NCI-H1694 treated with DMSO at 0.1 percent for 48 hours (cell line): ENCODE measurements at places on chromosomes 4 and X.

GRCh38 chrX:1086444-1087409 is 125.7 kb downstream of the CRLF2 start:
- no peak for DNase-seq

- DNase-seq, result no peak
Observed at GRCh38 chr4:116150152-116150551, 935.2 kb downstream of the TRAM1L1 start.

DNA sequence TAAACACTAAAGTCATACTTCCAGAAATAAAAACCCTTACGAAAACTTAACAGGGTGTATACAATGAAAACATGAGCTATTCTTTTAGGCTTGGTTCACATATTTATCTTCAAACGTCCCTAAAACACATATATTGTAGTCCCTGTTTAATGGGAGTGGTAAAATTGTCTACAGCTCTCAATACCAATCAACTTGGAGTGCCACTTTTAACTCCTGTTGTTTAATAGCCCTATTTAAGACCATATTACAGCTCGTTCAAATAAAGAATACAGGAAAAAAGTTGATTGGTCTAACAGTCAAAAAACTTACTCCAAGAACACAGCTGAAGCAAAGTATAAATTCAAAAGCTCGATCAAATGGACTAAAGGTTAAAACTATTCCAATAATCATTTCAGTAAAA is 3.9 kb downstream of the UBE2D3 start:
- no peak for DNase-seq

GRCh38 chr4:156328882-156329281 is 375.2 kb upstream of the CTSO start:
- no peak for DNase-seq

- DNase-seq, result no peak
Observed at GRCh38 chr4:120177603-120178002, 111.0 kb upstream of the MAD2L1 start.

GRCh38 chrX:66018585-66019309 is 21.1 kb downstream of the VSIG4 start:
- no peak for DNase-seq

GRCh38 chrX:108267557-108267956 is 170.7 kb downstream of the COL4A6 start:
- DNase-seq, result no peak

GRCh38 chrX:26597981-26598380 is 382.0 kb downstream of the MAGEB5 start:
- DNase-seq, result no peak

DNA sequence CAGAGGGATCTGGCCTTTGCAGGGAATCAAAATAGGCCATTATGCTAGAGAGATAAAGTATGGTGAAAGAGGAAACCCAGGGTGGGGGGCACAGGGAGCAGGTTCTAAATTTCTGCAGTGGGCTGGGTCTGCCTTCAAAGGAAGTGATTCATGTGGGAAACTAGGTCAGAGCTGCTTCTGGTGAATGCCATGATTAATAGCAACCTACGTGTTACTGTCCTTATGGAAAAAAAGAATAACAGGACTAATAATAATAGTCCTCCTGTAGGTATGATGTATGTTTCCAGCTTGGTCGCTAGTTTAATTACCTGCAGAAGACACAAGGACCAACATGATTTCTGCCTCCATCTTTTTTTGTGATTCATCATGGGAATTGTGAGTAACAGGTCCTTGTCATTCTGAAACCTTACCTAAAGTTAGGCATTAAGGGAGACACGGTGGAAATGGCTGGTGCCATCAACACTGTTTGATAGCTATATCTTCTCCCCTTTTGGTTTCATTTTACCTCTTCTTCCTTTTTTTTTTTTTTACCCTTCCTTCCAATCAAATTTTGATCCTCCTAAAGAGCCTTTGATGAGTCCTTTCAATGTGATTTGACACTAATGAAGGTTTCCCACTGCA is 180.4 kb downstream of the CPEB2 start:
- no peak for DNase-seq

- no peak for DNase-seq
Observed at GRCh38 chrX:55924574-55924973, 207.0 kb downstream of the RRAGB start.

DNA sequence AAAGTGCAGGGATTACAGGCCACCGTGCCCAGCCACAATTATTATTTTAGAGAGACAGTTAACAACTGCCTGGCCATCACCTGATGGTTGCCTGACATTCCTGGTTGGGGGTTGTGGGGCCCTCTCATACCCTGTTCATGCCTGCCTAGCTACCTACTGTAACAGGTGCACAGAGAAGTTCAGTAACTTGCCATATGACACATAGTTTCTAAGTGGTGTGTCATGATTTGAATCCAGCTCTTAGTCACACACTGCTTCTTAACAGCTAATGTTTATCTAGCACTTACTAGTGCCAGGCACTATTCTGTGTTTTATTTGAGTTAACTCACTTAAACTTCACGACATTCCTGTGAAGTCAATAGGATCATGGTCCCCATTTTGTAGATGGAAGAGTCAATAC is 122.7 kb upstream of the JADE1 start:
- no peak for DNase-seq
